ENCODE measurements at places on chromosomes 5 and 9. TPM values are rescaled to one million over a fixed set of nuclear protein-coding genes. Genes with fewer than 3 reads are reported as not detected.
A peak's percentile ranks its signal among the peaks of the same experiment; 100 is the strongest.

- no peaks in the 10 kb centered on the region for H3K36me3 ChIP-seq
- H3K27me3 ChIP-seq, result no peaks in the 10 kb centered on the region
Measured at GRCh38 chr5:178564811-178565550, 25.2 kb downstream of the COL23A1 start.

DNA sequence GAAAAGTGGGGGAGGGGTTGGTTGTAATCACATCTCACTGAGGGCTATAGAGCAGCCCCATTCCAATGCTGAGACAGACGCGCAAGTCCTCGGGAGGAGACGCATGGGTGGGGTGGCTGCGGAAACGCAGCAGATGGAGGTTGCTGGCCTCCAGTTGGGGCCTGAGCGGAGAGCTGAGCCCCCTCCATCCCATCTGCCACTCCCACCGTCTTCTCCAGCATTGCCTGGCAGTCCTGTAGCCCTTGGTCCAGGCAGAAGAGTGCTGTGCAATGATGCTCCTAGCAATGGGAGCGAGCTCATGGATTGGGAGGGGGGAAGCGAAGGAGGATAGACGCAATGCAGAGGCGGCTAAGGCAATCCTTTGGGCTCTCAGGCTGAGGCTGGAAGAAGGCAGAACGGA lies 79.4 kb upstream of the GLRA1 start:
- no peaks in the 10 kb centered on the region for H3K27me3 ChIP-seq
- H3K36me3 ChIP-seq, result no peaks in the 10 kb centered on the region
- no peaks in the 10 kb centered on the region for H3K4me1 ChIP-seq
- no peak overlapping the region for H3K27ac ChIP-seq

- peaks cover 18% of the 10 kb centered on the region for H3K4me1 ChIP-seq
- DNase-seq, result no peak
- peak overlapping the region; percentile 29 for H3K27ac ChIP-seq
- no peak overlapping the region for H3K4me3 ChIP-seq
- H3K36me3 ChIP-seq, result peaks cover 74% of the 10 kb centered on the region
Measured at GRCh38 chr5:149426931-149427330, 47.8 kb upstream of the IL17B start.

Gene SLC22A4
- total RNA-seq, result 26.3 TPM

DNA sequence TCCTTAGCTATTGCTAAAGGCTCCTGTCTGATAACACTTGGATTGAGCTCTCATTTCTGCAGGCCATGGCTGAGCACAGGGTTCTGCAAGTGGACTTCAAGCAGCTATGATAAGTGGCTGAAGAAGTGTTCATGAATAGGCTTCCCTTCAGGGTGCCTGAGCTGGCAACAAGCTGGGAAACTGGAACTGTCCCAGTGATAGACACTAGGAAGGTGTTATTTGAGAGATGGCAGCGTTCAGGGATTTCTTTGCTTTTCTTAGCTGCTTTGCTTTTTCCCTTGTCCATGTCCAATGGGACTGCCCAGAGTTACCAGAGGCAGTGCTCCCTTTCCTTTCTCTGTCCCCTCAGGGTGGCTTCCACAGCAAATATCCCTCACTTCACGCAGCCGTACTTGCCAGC lies 75.8 kb downstream of the INIP start:
- H3K36me3 ChIP-seq, result 0 out of 2 replicates have a peak, but pooled peaks cover 4% of the 10 kb centered on the region
- DNase-seq, result no peak
- no peak overlapping the region for H3K27ac ChIP-seq

DNA sequence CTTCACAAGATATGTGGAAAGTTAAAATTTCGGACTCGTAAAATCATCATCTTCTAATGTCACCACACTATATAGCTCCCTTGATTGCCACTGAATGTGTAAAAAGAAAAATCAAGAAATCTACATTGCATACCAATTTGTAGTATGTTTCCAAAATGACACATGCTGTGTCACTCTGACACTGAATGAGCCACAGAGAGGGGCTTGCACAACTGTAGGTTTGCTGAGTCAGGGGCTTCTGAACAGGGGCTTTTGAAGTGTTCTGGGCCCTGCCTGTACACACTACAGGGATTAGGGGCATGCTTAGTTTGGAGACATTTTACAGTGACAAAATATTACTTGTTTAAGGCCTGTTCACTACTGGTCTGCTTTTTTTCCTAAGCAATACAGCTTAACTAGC lies 234.4 kb upstream of the GRAMD2B start:
- H3K36me3 ChIP-seq, result no peaks in the 10 kb centered on the region
- H3K4me1 ChIP-seq, result no peaks in the 10 kb centered on the region

Gene TMEM252
- total RNA-seq, result not detected

- H3K4me1 ChIP-seq, result no peaks in the 10 kb centered on the region
- no peak overlapping the region for H3K27ac ChIP-seq
- no peak overlapping the region for H3K4me3 ChIP-seq
Measured at GRCh38 chr9:137870432-137870831, 7.2 kb upstream of the CACNA1B start.

- peaks cover 21% of the 10 kb centered on the region for H3K4me1 ChIP-seq
- DNase-seq, result no peak
- no peaks in the 10 kb centered on the region for H3K36me3 ChIP-seq
Measured at GRCh38 chr9:88403340-88403739, 15.1 kb downstream of the SPIN1 start.

DNA sequence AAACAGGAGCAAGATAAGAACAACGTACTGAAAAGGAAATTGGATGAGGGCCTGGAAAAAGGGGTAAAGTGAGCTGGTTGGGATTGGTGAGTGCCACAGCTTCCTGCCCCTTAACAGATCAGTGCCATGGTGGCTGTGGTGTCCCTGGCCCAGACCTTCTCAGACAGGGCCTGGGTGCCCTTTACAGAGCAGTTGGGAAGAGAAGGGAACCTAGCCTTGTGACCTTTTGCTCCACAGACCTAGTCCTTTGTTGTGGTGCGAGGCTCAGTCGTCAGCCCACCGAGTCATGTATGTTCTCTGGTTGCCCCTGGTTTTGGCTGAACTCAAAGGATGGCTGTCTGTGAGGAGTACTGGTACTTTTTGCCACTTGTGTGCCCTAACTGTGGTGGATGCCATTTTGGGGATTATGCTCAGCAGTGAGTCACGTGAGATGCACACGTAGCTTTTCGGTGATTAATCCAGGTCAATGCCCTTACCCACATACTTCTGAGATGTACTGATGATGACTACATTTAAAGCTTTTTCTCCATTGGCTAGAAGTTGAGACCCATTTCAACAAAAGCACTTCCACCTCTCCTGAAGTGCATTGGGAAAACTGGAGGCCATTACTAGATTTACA lies 48.4 kb downstream of the EXOSC2 start:
- no peak overlapping the region for H3K4me3 ChIP-seq
- H3K27ac ChIP-seq, result peak overlapping the region; percentile 48
- DNase-seq, result peak; percentile 80
- no peaks in the 10 kb centered on the region for H3K27me3 ChIP-seq
- H3K36me3 ChIP-seq, result no peaks in the 10 kb centered on the region

GRCh38 chr5:24497591-24498157 lies 147.1 kb downstream of the CDH10 start:
- H3K36me3 ChIP-seq, result no peaks in the 10 kb centered on the region
- no peaks in the 10 kb centered on the region for H3K27me3 ChIP-seq
- H3K27ac ChIP-seq, result no peak overlapping the region
- H3K4me3 ChIP-seq, result no peak overlapping the region
- no peaks in the 10 kb centered on the region for H3K4me1 ChIP-seq

GRCh38 chr5:103117471-103117991 lies 2.4 kb downstream of the GIN1 start:
- H3K36me3 ChIP-seq, result no peaks in the 10 kb centered on the region
- H3K4me3 ChIP-seq, result peak overlapping the region; percentile 92
- peak; percentile 51 for DNase-seq
- peaks cover 29% of the 10 kb centered on the region for H3K4me1 ChIP-seq
- H3K27ac ChIP-seq, result no peak overlapping the region
- no peaks in the 10 kb centered on the region for H3K27me3 ChIP-seq

Gene IRX1
- 25.9 TPM for total RNA-seq

DNA sequence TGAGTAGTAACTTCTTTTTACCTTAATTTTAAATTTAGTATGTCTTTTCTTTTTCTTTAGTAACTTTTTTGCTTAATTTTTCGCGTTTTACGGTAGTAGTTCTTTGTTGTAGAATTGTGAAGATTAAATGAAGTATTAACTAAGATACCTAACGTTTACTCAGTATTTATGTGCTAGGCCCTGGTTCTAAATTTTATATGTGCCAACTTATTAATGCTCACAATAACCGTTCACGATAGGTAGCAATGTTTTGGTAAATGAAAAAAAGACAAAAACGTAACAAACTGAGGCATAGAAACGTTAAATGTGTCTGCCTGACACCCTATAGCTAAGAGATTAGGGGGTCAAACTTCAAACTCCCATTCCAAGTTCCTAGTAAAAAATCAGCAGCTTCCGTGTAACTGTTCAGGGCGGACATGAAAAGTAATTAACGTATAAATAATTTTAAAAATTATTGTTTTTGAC lies 1.2 kb downstream of the MRPS30 start:
- DNase-seq, result no peak
- peaks cover 40% of the 10 kb centered on the region for H3K36me3 ChIP-seq
- peak overlapping the region; percentile 82 for H3K4me3 ChIP-seq
- H3K4me1 ChIP-seq, result peaks cover 19% of the 10 kb centered on the region
- no peaks in the 10 kb centered on the region for H3K27me3 ChIP-seq
- H3K27ac ChIP-seq, result peak overlapping the region; percentile 71

DNA sequence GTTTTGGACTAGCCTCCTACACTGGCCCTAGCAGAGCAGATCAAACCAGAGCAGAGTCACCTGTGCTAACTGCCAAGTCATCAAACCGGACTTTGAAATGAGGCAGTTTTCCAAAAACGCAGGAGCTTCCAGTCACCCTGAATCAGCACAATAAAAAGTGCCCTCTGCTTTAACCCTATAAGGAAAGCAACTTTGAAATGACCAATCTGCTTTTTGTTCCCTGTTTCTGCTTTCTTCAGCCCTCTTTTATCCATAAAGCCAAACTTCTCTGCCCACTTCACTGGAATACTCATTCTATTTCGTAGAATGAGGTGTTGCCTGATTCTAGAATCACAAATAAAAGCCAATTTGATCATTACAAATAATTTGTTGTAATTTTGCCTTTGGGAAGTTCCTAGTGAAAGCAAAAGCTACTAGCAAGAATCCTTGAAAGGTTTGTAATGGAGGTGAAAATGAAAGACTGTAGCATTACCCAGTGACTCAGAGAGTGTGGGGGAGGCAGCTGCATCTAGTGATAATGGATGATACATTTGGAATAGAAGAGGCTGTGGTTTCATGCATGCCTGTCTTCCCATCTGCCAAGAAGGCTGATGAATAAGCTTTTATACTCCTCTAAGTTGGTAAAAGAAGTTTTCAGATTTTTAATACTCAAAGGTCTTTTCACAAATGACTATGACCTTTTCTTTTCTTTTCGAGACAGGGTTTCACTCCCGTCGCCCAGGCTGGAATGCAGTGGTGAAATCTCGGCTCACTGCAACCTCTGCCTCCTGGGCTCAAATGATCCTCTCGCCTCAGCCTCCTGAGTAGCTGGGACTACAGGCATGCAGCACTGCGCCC lies 14.9 kb downstream of the SPAAR start:
- H3K4me3 ChIP-seq, result peak overlapping the region; percentile 61
- H3K36me3 ChIP-seq, result no peaks in the 10 kb centered on the region
- DNase-seq, result peak; percentile 97

Gene EGR1
- 19.0 TPM for total RNA-seq

DNA sequence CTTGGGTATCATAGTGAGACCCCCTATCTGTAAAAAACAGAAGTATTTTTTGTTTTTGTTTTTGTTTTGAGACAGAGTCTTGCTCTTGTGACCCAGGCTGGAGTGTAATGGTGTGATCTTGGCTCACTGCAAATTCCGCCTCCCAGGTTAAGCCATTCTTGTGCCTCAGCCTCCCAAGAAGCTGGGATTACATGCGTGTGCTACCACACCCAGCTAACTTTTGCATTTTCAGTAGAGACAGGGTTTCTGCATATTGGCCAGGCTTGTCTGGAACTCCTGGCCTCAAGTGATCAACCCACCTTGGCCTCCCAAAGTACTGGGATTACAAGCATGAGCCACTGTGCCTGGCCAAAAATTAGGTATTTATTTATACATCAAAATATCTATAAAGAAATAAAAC lies 10.2 kb upstream of the CCDC171 start:
- no peak overlapping the region for H3K27ac ChIP-seq
- H3K4me3 ChIP-seq, result no peak overlapping the region

GRCh38 chr9:98226957-98227356 lies 28.5 kb downstream of the TBC1D2 start:
- H3K4me3 ChIP-seq, result no peak overlapping the region
- peaks cover 61% of the 10 kb centered on the region for H3K36me3 ChIP-seq
- no peak for DNase-seq
- H3K27me3 ChIP-seq, result no peaks in the 10 kb centered on the region
- peaks cover 46% of the 10 kb centered on the region for H3K4me1 ChIP-seq

GRCh38 chr9:107243742-107244141 lies 39.3 kb upstream of the RAD23B start:
- no peaks in the 10 kb centered on the region for H3K27me3 ChIP-seq
- H3K4me3 ChIP-seq, result no peak overlapping the region
- peak; percentile 48 for DNase-seq
- peaks cover 28% of the 10 kb centered on the region for H3K4me1 ChIP-seq
- H3K36me3 ChIP-seq, result no peaks in the 10 kb centered on the region

GRCh38 chr5:133754575-133755169 lies 142.3 kb upstream of the FSTL4 start:
- H3K27me3 ChIP-seq, result peaks cover 6% of the 10 kb centered on the region
- H3K36me3 ChIP-seq, result no peaks in the 10 kb centered on the region
- no peak overlapping the region for H3K27ac ChIP-seq
- peak; percentile 51 for DNase-seq
- H3K4me1 ChIP-seq, result no peaks in the 10 kb centered on the region
- H3K4me3 ChIP-seq, result no peak overlapping the region

Gene BRINP1
- 9.0 TPM for total RNA-seq

GRCh38 chr9:88898039-88898720 lies 93.1 kb upstream of the S1PR3 start:
- H3K27ac ChIP-seq, result no peak overlapping the region
- DNase-seq, result no peak
- H3K36me3 ChIP-seq, result no peaks in the 10 kb centered on the region
- no peak overlapping the region for H3K4me3 ChIP-seq
- H3K27me3 ChIP-seq, result no peaks in the 10 kb centered on the region

All from GM23248 (cell line).